Right renal cortex interstitium (tissue), 3 donors: ENCODE measurements at places on chromosomes 13 and 19. TPM values are rescaled to one million over a fixed set of nuclear protein-coding genes. Genes with fewer than 3 reads are reported as not detected.

Gene HCN2
- polyA plus RNA-seq: 0.25 TPM

Gene SEMA6B
- 2.7 TPM for polyA plus RNA-seq

DNA sequence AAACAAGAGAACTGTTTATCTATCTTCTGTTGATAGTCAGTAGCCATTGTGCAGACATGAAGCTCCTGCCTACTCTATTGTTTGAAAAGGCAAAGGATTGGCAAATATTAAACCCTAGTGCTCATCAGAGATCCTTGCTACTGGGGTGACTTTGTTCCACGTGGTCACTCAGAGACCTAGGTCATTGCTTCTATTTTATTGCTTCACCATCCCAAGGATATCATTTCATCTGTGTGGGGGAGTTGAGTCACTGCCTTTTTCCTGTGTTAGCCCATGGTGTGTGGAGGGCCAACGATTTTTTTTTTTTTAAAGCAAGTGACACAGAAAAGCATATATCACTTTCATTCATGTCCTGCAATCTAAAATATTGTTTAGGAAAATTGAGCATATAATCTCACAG lies 254.1 kb upstream of the RXFP2 start:
- DNase-seq: no peak

GRCh38 chr13:85074543-85075313 lies 724.5 kb downstream of the SLITRK6 start:
- no peak for DNase-seq

GRCh38 chr19:4077007-4077374 lies 10.3 kb upstream of the ZBTB7A start:
- DNase-seq: no peak

DNA sequence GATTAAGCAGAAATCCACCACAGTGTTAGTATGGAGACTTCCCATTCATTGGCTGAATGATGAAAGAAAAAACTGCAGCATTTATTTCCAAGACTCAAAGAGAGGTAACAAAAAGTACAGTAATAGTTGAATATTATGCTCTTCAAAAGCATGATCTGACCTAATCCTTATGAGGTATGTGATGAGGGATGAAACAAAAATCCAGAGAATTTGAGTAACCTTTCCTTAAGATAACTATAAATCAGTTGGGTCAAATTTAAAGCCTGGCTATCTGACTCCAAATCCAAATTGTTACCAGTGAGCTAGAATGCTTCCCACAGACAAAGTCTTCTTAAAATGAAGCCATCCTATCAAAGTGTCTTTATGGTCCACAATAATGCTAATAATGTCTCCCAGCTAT lies 38.1 kb downstream of the NUFIP1 start:
- DNase-seq: no peak
